ENCODE measurements at places on chromosomes 6 and 20.
A peak's percentile ranks its signal among the peaks of the same experiment; 100 is the strongest.

- no peak for DNase-seq
Measured at GRCh38 chr6:5705252-5705651, 301.5 kb downstream of the NRN1 start.

DNA sequence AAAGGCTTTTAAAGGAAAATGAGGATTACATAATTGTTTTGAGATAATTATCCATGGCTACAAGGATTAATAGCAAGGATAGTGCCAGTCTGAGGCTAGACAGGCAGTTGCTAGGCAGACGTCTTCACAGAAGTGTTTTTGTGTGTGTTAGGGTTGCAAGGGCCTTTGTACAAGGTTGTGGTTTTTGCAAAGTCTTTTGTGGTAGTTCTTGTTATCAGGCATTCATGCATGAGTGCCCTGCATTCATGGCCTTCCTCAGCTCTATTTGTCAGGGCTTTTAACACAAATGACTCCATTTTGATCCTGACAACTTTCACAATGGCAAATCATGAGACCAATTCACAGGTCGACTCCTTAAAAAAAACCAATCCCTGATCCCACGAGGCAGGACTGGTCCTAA lies 68.1 kb upstream of the TXNDC5 start:
- no peak for DNase-seq

DNA sequence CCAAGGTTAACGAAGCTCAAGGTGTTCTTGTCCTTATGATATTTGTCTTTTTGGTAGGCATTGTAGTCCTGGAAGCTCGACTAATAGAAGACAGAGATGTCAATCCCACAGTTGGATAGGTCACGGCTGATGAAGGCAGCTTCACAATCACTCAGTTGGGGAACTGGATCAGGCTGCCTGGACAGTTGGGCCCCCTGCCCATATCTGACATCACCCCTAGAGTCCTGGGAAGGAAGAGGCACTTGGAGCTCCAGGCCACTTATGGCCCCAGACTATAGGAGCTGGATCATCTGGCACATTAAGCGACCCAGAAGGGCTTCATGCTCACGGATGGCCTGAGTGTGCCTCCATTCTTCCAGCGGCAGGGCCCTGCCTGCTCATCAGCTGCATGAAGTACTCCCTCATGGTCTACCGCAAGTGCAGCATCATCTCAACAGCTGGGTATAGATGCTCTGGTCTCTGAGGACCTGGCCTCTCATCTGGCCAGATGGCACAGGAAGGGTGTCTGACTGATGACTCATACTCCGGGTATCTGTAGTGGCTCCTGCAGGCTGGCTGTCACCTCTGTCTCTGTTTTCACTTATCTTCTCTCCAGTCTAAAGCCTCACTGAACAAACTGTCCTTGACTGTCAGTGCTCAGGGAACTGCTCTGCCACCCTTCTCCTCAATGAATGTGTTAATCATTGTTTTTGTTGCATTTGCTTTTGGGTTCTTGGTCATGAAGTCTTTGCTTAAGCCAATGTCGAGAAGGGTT lies 29.2 kb upstream of the SSR1 start:
- DNase-seq = peak; percentile 70

GRCh38 chr6:65760285-65760684 lies 53.3 kb upstream of the EYS start:
- no peak for DNase-seq

DNA sequence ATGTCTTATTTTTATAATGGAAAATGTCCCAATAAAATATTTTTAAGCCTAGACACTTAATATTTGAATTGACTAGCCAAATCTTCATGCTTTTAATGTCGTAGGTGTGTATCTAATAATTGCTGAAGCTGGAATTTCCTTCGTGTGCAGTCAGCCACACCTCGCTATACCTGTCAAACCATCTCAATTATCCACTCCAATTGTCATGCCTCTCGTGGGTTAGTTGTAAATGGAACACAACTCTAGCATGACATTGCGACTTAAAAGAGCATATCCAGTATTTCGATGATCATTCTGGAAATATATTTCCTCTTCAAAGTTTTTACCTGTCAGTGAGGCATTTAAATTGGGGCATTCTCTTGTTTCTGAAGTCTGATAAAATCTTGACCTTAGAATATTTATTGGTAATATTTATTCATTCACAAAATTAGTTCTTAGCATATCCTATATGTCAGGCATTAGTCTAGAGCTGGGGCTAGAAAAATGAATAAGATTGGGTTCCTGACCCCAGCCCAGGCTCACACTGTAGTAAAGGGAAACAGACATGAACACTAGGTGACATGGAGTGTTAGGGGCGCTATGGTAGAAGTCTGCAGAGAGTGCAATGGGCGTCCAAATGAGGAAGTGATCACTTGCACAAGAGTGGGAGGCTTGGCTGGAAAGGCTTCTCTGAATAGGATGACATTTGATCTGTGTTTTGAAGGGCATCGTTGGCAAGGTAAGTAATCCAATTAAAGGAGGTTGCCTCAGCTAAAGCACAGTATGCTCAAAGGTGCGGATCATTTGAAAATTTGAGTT lies 11.0 kb upstream of the CFAP206 start:
- DNase-seq = peak; percentile 90

- DNase-seq = no peak
Measured at GRCh38 chr6:19788686-19789085, 48.5 kb upstream of the ID4 start.

DNA sequence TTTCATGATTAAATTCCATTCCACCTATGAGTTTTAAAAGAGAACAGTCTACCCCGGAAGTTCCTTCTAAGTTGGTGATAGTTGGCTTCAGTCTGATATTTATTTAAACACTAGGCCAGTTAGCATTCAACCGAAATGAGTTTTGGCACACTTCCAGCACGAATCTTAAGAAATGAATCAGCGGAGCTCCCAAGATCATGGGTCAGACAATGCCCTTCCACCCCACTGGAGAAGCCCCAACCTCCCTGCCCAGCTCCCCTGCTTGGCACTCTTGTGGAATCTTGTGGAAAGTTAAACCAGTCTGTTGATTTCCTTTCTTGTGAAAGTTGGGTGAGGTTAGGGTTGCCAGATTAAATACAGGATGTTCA lies 64.3 kb downstream of the MKKS start:
- DNase-seq = no peak

- no peak for DNase-seq
Measured at GRCh38 chr6:89217299-89217910, at the start of gene GABRR1. GABRR1 (minus strand) TSS chr6:89217358; CDS start chr6:89217322, 36 bp downstream.

DNA sequence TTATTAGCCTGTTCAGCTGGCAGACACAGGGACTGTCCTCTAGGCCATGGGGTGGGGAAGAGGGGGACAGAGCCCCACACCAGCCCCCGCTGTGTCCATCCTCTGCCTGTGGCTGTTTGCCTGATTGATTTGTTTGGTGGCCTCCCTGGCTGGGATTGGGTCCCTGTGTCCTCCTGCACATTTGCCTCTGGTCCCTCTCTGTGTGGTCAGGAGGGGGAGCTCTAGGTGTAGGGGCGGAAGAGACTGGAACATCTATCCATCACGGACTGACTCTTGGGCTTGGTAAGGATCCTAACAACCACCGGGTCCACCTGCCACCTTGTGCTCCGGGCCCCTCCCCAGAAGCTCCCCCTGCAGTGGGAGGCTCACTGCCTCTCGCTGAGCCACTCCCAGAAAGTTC lies 38.4 kb upstream of the CCDC167 start:
- peak; percentile 40 for DNase-seq

GRCh38 chr6:16236631-16237199 lies 1.7 kb upstream of the GMPR start:
- peak; percentile 49 for DNase-seq

DNA sequence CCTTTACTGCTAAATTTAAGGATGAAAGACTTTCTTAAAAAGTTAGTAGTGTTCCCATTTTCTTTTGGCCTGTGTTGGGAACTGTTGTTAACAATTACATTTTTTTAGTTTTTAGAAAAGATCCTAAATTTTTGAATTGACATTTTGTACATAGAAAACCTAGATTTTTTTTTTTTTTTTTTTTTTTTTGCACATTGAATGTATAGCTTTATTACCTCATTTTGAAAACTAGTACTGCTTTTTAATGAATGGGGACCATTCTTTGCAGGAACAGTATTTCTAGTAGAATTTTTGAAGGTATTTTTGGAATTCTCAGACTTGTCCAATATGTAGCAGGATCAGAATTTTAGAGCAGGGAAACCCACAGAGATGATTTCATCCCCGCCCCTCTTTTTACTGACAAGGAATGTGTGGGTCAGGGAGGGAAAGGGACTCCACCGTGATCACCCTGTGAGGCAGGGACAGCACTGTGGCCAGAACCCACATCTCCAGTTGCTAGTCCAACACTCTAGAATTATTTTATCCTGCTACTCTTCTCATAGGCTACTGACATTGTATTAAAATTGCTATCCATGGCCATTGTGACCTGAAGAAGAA lies 154.4 kb upstream of the SUPT3H start:
- DNase-seq = no peak

GRCh38 chr20:63428906-63429575 lies 43.4 kb downstream of the KCNQ2 start:
- no peak for DNase-seq

GRCh38 chr20:33663161-33664084 lies 1.3 kb downstream of the C20orf144 start:
- DNase-seq = peak; percentile 90

DNA sequence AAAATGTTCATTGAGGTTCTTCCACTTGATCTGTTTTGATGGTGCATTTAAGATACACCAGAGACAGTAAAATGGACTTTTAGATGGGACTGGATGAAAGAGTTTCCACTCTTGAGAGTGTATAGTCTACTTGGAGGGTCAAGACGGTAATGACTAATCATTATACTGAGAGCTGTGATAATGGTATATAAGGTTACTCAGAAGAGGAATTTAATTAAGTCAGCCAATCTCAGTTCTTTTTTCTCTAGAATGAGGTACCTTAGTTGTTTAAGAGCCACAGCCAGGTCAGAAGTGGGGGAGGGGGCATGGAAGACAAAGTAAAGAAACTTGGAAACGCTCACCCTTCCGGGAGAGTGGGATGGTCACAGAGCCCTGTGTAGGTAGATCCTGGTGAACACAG lies 123.9 kb downstream of the MAP3K4 start:
- DNase-seq = no peak

GRCh38 chr20:17969884-17970409 lies 1.1 kb downstream of the MGME1 start:
- DNase-seq = peak; percentile 90

GRCh38 chr6:111861431-111861885 lies 11.8 kb downstream of the FYN start:
- no peak for DNase-seq

GRCh38 chr6:6569096-6569810 lies 19.3 kb upstream of the LY86 start:
- DNase-seq = peak; percentile 33

GRCh38 chr20:62642051-62642665 lies at the start of gene SLCO4A1:
SLCO4A1 (plus strand) TSS chr20:62642503; CDS start chr20:62656455, 13,952 bp downstream.
- DNase-seq = peak; percentile 95

DNA sequence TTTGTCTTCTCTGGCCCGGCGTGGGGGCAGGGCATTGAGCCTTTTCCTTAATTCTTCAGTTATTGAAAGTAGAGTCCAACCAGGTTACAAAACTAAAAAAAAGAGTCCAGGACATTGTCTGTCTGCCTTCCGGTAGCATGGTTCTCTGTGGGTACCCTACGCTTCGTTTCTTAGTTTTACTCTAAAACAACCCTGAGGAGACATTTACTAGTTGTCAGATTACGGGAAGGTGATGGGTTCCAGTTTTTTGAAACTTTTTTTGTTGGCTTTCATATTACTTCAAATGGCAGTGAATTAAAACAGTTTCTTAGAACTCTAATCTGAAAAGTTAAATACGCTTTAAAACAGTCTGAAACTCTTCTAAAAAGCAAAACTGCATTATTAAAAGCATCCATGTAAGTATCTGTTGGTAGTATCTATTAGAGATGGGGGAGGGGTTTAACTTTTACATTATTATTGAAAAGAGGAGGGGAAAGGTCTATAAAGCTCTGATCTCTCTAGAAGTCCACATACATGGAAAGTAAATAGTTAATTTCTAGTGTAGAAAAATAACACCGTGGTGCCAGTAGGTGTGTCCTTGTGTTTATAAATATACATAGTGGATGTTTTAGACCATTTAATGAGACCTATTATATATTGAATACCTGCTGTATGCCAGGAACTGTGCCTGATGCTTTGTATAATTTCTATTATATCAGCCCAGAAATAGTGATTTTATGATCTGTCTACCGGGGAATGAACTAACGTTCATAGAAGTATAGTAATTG lies 2.2 kb downstream of the BICRAL start:
- DNase-seq = no peak

- DNase-seq = peak; percentile 27
Measured at GRCh38 chr6:152748843-152749242, 1.8 kb upstream of the VIP start.

DNA sequence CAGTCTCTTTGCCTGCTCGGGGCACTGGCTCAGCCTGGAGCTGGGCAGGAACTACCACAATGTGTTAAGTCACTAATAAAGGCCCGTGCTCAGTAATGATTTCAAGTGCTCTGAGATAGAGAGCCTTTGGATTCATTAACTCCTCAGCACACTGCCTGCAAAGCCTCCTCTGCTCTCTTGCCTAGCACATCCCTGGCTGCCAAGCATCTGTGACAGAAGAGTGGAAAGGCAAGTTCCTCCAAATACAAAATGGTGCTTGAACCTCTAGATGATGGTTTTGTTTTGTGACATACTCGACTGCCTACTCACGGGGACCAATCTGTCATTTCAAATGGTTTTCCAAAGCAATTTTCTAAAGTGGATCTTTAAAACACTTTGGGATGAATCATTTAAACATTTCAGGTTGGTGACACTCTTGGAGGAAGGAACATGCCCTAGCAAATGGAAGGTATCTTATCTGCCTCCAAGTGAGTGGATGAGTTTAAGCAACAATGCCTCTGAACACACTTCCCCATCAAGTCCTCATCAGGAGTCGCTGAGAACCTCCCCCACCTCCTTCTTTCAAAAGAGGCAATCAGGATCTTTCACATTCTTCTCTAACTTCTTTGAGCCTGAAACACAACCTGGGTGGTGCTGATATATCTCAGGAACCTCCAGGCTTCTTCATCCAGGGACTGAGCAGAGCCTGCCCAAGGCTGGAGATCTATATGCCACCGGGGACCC lies 35.8 kb downstream of the METTL24 start:
- DNase-seq = peak; percentile 43

GRCh38 chr6:83152913-83153312 lies 40.2 kb downstream of the PGM3 start:
- no peak for DNase-seq

DNA sequence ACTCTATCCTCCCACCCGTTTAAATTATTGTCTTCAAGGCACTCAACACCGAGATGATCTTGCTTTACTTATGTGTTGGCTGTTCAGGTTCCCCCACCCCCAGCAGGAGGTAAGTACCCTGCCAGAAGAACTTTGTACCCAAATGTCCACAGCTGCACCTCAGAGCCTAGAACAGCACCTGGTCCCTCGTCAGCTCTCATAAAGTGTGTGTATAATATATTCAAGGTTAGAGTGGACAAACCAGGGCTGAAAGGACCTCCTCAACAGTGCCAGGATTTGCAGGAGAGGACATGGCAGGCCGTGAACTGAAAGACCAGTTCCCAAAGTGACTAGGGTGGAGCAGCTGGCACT lies 5.9 kb upstream of the CPXM1 start:
- DNase-seq = no peak

- peak; percentile 22 for DNase-seq
Measured at GRCh38 chr6:83193747-83194566, 800 bp downstream of the RWDD2A start.

- no peak for DNase-seq
Measured at GRCh38 chr6:98118397-98119045, 715.9 kb upstream of the POU3F2 start.

Measured in NB4 (cell line).